ENCODE measurements at places on chromosomes 6 and 20. TPM values are rescaled to one million over a fixed set of nuclear protein-coding genes. Genes with fewer than 3 reads are reported as not detected.

- H3K4me1 ChIP-seq = no peaks in the 10 kb centered on the region
- no peak for DNase-seq
- H3K4me3 ChIP-seq = no peak overlapping the region
- no peaks in the 10 kb centered on the region for H3K27me3 ChIP-seq
- H3K36me3 ChIP-seq = no peaks in the 10 kb centered on the region
Measured at GRCh38 chr6:160198606-160199211, 59.9 kb downstream of the SLC22A2 start.

DNA sequence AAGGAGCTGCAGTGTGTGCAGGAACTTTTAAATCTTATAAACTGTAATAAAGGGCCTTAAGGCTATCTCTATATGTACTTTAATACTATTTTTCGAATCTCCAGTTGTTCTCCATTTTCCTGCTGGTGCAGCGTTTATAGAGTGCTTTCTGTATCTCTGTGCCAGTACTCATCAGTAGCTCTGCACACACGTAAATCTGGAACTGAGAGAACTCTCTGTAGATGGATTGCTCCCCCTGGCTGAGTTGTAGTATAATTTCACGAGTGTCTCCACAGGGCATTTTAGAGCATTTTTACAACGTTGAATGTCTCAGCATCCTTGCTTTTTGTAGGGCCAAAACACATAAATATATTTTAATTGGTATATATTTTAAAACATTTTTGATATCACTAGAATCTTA lies 256.5 kb downstream of the TRDN start:
- no peak overlapping the region for H3K27ac ChIP-seq
- H3K36me3 ChIP-seq = no peaks in the 10 kb centered on the region
- H3K27me3 ChIP-seq = no peaks in the 10 kb centered on the region
- no peak for DNase-seq

GRCh38 chr20:32664678-32665159 lies 9.0 kb downstream of the C20orf203 start:
- H3K27ac ChIP-seq = no peak overlapping the region
- H3K4me3 ChIP-seq = no peak overlapping the region
- no peaks in the 10 kb centered on the region for H3K4me1 ChIP-seq
- no peaks in the 10 kb centered on the region for H3K27me3 ChIP-seq
- DNase-seq = no peak
- H3K36me3 ChIP-seq = no peaks in the 10 kb centered on the region

- H3K27ac ChIP-seq = no peak overlapping the region
- no peak overlapping the region for H3K4me3 ChIP-seq
- H3K36me3 ChIP-seq = no peaks in the 10 kb centered on the region
- peaks cover 2% of the 10 kb centered on the region for H3K4me1 ChIP-seq
Measured at GRCh38 chr6:6758546-6758914, 170.0 kb downstream of the LY86 start.

GRCh38 chr20:60228255-60228654 lies 270.0 kb downstream of the CDH26 start:
- H3K4me1 ChIP-seq = no peaks in the 10 kb centered on the region
- H3K27me3 ChIP-seq = no peaks in the 10 kb centered on the region
- H3K36me3 ChIP-seq = no peaks in the 10 kb centered on the region
- no peak for DNase-seq

DNA sequence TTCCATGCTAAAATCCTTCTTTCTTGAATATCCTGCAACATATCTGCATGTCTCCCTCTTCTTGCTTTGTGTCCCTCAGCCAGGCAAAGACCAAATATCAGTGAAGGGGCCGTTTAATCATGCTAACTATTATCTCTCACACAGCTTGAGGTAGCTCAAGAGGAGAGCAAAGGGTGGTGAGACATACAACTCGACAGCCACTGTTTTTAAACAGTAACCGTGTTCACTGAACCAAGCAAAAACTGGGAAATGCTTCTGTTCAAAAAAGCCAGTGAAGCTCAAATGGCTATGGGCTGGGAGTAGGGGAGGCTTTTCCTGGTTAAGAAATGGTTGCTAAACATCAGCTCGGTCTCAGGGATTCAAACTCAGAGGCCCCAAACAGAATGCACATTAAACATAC lies 83.4 kb downstream of the MAP7 start:
- no peak for DNase-seq
- peaks cover 3% of the 10 kb centered on the region for H3K4me1 ChIP-seq
- H3K4me3 ChIP-seq = no peak overlapping the region
- H3K27ac ChIP-seq = no peak overlapping the region
- no peaks in the 10 kb centered on the region for H3K36me3 ChIP-seq

GRCh38 chr6:154169193-154169847 lies 130.3 kb downstream of the OPRM1 start:
- H3K36me3 ChIP-seq = no peaks in the 10 kb centered on the region
- no peaks in the 10 kb centered on the region for H3K27me3 ChIP-seq
- H3K4me1 ChIP-seq = peaks cover 4% of the 10 kb centered on the region
- H3K27ac ChIP-seq = no peak overlapping the region
- no peak for DNase-seq

- no peaks in the 10 kb centered on the region for H3K27me3 ChIP-seq
- no peaks in the 10 kb centered on the region for H3K36me3 ChIP-seq
- no peaks in the 10 kb centered on the region for H3K4me1 ChIP-seq
- no peak for DNase-seq
- H3K4me3 ChIP-seq = no peak overlapping the region
Measured at GRCh38 chr6:86456821-86457220, 480.5 kb upstream of the HTR1E start.

DNA sequence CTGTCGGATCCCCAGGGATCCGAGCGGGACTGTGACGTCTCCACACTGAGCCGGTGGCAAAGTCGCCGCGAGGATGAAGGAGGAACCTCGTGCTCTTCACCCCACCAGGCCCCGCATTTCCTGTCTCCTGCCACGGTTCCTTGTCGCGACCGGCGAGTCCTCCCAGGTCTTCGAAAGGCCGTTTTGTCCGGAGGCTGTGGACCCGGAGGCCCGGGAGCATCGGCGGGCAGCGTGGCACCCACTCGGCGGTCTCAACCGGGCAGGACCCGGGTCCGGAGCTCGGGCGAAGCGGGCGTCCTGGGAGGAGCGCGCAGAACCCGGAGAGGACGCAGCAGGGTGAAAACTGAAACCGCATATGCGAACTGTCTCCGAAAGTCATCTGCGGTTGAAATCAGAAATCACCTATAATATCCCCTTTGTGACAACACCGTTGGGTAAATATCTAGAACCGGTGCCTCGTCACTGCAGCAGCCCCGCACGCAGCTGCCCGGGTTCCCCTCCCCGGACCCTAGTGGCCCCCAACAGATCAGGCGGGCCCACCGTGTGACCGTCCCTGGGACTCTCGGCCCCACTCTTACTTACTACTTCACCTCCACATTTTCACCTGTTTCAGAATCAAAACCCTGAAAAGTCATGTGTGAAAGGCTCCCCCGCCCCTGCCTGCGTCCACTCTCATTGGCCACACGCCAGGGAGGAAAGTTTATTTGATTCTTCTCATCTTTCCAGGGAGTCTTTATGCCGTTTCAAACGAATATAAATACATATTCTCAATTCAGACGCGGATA lies 3.1 kb upstream of the ULBP2 start:
- no peak overlapping the region for H3K27ac ChIP-seq
- H3K36me3 ChIP-seq = no peaks in the 10 kb centered on the region
- DNase-seq = no peak
- H3K4me1 ChIP-seq = peaks cover 4% of the 10 kb centered on the region

DNA sequence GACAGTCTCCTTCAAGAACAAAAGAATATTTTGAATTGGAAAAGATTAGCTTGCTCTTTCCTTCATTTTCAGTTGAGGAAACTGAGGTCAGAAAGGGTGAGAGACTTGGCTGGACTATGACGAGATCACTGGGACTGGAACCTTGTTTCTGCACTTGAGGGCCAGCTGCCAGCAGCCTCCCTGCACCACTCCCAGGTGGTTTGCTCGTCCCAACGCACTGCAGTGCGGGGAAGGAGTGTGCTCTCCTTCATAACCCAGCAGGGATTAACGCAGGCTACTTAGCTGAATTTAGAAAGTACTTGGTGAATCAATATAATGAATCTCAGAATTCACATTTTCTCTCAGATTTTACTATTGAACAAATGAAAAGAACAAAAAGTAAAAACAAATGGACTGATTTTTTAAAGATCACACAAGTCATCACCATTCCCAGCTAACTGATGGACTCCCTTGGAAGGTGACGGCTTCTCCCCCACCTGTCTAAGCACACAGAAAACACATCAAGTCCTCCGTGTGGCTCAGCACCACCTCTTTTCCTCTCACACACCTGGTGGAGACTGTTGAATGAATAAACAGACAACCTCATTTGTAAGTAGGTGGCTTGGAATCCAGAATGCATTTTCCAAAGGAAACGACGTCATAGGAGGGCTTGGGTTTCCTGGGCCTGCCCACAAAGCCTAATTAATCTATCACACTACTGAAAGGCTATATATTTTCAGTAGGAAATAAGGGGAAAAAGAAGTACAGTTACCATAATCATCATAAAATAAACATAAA lies 121.0 kb downstream of the QRSL1 start:
- DNase-seq = no peak
- H3K4me3 ChIP-seq = no peak overlapping the region
- no peaks in the 10 kb centered on the region for H3K4me1 ChIP-seq
- H3K36me3 ChIP-seq = no peaks in the 10 kb centered on the region
- no peak overlapping the region for H3K27ac ChIP-seq

IMPG1 gene
- total RNA-seq = not detected

ESR1 gene
- total RNA-seq = not detected

HNF4A gene
- not detected for total RNA-seq

GRCh38 chr20:33251496-33251895 lies 15.7 kb downstream of the BPIFA1 start:
- DNase-seq = no peak
- H3K27me3 ChIP-seq = no peaks in the 10 kb centered on the region
- no peaks in the 10 kb centered on the region for H3K36me3 ChIP-seq
- no peak overlapping the region for H3K27ac ChIP-seq

GRCh38 chr6:150713931-150714330 lies 114.2 kb downstream of the PLEKHG1 start:
- H3K27me3 ChIP-seq = 0 out of 2 replicates have a peak, but pooled peaks cover 2% of the 10 kb centered on the region
- DNase-seq = no peak
- H3K36me3 ChIP-seq = no peaks in the 10 kb centered on the region
- H3K4me1 ChIP-seq = no peaks in the 10 kb centered on the region
- no peak overlapping the region for H3K4me3 ChIP-seq
- H3K27ac ChIP-seq = no peak overlapping the region

DNA sequence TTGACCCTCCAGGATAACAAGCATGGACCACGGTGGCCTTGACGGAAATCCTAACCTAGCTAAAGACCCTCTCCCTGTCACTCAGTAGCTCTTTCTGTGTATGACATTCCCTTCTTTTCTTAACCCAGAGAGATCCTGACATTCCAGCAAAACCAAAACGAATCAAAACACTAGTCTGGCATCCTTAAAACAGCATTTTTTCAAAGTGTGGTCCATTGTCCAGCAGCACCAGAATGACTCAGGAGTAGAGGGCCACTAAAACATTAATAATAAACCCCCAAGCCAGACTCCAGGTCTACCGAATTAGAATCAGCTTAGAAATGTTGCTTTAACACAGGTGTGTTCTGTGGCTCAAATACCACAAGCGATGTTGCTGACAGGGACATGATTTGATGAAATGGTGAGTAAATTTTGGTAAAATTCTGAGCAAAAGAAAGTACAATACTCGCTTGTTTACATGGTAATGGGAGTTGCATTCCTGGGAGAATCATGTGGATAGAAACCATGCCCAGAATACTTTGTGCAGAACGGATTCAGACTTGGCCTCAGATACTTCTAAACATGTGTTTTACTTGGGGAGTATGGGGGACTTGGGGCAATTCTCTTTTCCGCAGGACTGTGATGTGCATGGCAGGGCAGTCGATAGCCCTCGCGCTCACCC lies 174.2 kb upstream of the KCNG1 start:
- H3K27me3 ChIP-seq = no peaks in the 10 kb centered on the region
- H3K4me3 ChIP-seq = no peak overlapping the region
- DNase-seq = peak; percentile 38
- no peak overlapping the region for H3K27ac ChIP-seq

DNA sequence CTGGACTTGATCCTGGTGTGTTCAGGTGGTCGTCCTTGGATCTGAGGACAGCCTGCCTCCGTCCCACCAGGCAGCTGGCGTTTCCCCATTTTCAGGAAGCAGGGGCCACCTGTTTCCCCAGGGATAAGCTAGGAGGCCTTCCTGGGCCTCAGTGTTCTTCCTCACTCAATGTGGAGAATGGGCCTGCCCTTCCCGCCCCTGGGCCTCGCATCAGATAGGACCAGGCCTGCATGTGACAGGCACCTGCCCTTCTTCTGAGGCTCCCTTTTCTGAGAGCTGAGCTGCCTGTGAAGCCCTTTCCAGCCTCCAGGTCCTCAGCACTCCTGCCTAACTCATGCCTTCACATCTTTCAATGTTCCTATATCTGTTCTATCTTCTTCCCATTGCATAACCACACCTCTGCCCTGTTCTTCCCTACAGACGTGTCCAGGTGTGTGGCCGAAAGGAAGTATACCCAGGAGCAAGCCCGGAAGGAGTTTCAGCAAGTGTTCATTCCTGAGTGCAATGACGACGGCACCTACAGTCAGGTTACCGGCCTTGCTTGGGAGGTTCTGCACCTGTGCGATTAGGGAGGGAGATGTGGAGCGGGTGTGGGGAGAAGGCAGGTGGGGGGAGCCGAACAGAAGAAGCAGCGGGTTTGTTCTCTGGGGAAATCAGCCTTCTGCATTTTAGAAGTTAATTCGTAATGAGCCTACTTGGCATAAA lies 85.1 kb downstream of the SMOC2 start:
- no peaks in the 10 kb centered on the region for H3K27me3 ChIP-seq
- no peak for DNase-seq
- H3K27ac ChIP-seq = no peak overlapping the region

DNA sequence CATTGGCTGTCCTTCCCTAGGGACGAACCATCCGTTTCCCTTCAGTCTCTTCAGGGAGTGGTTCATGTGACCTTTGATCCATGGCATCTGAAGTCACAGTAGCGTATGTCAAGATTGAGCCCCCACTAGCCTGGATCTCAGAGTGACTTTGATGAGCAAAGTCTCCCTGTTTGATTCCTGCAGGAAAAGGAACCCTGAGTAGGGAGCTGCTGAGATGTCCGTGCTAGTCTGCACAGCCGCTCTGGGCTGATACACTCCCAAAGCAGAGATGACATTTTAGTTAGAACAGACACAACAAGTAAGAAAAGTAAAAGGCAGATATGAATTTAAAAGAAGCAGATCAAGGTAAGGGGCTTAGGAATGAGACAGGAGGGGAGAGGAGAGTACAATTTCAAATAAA lies 899.4 kb downstream of the C6orf118 start:
- H3K4me3 ChIP-seq = no peak overlapping the region
- no peak overlapping the region for H3K27ac ChIP-seq
- no peaks in the 10 kb centered on the region for H3K36me3 ChIP-seq
- DNase-seq = no peak
- H3K27me3 ChIP-seq = no peaks in the 10 kb centered on the region
- H3K4me1 ChIP-seq = no peaks in the 10 kb centered on the region

REM1 gene
- total RNA-seq = not detected

PI16 gene
- under 0.01 TPM for total RNA-seq

ADGB gene
- not detected for total RNA-seq

- H3K36me3 ChIP-seq = no peaks in the 10 kb centered on the region
- H3K4me3 ChIP-seq = no peak overlapping the region
- peaks cover 15% of the 10 kb centered on the region for H3K27me3 ChIP-seq
- H3K4me1 ChIP-seq = peaks cover 14% of the 10 kb centered on the region
Measured at GRCh38 chr6:149455031-149455732, 29.6 kb downstream of the ZC3H12D start.

BCLAF1 gene
- total RNA-seq = 142 TPM

MAFB gene
- total RNA-seq = not detected

GRCh38 chr6:13765570-13765969 lies 48.8 kb downstream of the MCUR1 start:
- DNase-seq = peak; percentile 44
- H3K4me3 ChIP-seq = no peak overlapping the region
- no peak overlapping the region for H3K27ac ChIP-seq
- H3K4me1 ChIP-seq = peaks cover 4% of the 10 kb centered on the region
- H3K36me3 ChIP-seq = no peaks in the 10 kb centered on the region

ANGPT4 gene
- not detected for total RNA-seq

All from IMR-90 (cell line).